ENCODE measurements at places on chromosomes 5 and 9. TPM values are rescaled to one million over a fixed set of nuclear protein-coding genes. Genes with fewer than 3 reads are reported as not detected.

DNA sequence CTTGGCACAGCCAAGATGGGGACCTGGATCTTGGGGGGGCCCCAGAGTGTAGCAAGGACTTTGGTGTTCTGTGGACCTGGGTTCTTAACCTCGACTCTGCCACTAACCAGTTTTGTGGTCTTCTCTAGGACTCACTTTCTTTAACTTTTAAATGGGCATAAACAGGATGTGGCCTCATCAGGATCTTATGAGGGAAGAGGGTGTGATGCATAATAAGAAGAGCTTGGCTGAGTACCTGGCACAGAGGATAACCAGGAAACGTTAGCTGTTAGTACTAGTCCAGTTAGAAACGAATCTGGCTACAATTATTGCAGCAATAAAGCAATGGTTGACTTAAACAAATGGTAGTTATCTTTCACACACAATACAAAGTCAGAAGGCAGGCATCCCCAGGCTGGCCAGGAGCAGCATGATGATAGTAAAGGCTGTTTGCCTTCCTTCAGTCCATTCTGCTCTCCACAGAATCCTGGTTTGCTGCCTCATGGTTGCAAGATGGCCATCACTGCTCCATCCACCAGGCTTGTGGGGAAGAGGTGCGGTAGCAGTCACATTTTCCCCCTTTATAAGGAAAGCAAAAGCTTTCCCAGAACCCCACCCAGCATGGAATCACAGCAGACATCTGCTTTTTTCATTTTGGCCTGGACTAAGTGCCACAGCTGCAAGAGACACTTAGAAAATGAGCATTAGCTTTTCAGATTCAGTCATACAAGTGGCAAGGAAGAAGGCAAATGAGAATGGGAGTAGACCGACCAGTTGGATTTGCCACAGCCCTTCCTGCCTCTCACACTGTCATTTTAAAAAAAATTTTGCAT, 225.0 kb downstream of the AOPEP start:
- no peak for DNase-seq

DNA sequence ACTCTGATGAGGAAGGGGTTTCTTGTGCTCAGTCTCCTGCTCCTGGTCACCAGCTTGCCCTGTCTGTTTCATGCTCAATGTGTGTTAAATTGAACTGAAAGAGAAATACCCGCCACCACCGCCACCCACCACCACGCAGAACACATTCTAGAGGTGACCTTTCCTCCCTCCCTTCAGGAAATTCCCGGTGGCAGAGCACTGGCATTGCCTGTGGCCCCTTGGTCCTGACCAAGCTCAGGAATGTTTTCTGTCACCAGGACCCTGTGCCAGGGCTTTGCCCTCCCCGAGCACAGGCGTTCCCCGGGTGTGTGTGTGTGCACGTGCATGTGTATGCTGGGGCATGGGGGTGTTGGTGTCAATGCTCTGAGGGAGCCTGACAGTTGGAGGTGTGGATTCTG, 10.2 kb upstream of the SLC25A51 start:
- no peak for DNase-seq

DNA sequence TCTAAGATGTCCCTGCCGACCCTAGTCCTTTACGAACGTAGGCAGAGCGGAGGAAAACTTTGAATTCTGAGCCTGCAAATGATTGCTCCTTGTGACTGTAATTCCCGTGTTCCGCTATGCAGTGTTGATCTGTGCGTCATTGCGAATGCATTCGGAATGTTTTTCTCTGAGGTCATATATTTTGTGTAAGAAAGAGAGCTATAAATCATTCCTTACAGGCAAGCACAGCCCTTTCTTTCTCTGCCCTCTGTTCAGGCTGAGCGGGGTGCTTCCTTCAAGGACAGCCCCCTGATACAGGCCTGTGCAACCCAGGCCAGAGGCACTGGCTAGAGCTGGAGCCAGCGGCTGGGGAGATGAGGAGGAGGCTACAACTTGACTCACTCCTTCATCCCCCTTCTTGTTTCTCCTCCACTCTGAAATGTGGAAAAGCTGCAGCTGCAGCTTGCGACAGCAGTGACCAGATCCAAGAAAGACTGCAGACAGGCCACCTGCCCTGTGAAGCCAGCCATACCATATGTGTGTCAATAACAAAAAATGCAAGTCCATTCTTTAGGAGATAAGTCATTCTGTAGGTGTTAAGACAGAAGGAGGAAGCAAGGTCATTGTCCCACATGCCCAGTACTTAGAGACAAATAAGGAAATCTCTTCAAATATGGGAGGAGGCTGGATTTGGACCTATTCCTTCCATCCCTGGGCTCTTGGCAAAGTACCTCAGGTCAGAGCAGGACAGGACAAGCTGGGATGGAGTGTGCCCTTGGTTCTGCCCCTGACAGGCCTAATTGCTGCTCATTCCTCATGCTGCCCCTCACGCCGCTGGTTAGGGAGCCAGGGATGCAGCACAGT, 345.7 kb upstream of the WWC1 start:
- peak; percentile 58 for DNase-seq

GRCh38 chr9:7266911-7267595, 509.3 kb downstream of the KDM4C start:
- DNase-seq: no peak

- no peak for DNase-seq
Observed at GRCh38 chr5:121819682-121820261, 31.9 kb upstream of the FTMT start.

DNA sequence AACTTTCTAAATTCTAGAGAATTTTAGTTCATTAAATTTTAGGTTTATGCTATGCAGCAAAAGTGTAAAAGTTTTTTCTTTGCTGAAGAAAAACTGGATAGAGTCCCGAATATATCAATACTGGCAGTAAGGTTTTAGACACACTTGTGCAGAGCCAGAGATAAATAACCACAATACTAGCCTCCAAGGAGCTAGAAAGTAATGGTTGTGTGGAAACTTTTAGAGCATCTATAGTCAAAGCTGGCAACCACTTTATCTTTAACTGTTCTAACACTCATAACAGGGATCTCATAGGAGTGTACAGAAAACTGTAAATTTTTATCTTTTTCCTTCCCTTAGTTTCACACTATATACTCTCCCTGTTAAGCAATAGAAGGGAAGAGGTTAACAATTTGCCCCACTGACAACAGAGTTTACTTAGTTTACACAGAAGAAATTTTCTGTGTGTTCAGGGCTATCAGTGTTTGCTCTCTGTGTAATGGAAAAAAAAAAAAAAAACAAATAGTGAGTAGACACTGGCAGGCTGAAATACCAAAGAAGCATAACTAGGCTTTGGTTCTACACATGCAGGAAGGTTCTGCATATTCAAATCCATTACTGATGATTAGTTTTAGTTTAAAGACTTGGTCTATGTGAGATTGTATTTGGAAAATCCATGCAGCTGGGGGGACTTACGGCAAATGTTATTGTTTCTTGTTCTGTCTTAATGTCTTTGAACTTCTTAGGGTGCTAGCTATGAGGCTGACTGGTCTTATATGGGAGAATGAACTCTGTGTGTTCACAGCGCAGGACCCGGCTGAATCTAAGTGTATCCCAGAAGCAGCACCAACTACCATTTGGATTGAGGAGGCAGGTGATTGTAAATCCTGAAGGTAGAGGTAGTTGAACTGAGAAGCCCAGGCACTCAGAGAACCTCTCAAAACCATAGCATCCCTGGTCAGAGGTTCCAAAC, 187.6 kb downstream of the PCSK1 start:
- DNase-seq: no peak

DNA sequence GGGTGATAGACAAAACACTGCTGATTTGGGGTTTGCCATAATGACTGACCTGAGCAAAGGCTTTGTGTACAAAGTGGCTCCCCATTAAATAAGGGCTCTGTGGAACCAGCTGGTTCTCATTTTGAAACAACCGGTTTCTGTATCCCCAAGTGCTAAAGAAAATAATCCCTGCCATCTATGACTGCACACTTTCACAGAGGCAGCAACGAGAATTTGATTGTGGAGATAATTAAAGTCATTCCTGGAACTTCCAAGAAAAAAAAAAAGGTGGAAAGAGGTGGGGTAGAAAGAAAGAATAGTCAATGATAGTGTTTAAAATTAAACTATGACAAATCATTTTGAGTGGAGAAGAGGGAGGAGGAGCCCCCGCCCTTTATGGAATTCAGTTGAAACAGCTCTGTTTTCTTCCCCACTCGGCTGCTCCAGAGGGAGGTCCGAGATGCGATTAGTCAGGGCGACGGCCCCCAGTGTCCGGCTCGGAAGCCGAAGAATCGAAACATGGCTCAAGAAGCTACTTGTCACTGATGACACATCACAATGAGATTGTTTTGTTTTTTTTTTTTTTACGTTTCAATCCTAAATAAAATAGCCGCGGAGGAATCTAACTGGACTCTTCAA, 38.4 kb downstream of the EBF1 start:
- DNase-seq: peak; percentile 92

DNA sequence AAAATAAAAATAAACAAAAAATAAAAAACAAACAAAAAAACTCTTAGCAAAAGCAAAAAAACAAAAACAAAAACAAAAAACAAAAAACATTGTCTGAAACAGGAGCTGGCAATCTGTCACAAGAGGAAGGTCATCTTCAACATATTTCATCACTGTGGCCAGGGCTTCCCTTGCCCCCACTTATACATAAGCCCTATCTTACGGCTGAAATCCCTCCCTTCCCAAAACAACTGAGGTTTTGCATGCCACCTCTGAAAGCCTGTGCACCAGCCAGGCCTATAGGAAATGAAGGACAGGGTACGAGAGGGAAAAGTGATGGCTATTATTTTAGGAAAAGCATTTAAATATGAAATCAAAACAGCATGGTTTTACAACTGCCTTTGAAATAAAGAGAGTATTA, 10.8 kb downstream of the MTMR12 start:
- DNase-seq: no peak

GRCh38 chr5:7868427-7868772, 431 bp downstream of the FASTKD3 start:
- DNase-seq: no peak

- DNase-seq: no peak
Observed at GRCh38 chr5:166695326-166695725, 1596.1 kb upstream of the WWC1 start.

- no peak for DNase-seq
Observed at GRCh38 chr5:57368010-57368409, 114.6 kb downstream of the ACTBL2 start.

ADCY2 gene
- total RNA-seq: not detected

ITGA1 gene
- total RNA-seq: 14.8 TPM

PDZD2 gene
- not detected for total RNA-seq

All from LHCN-M2 (cell line).